ENCODE measurements at places on chromosomes 7 and 10.

DNA sequence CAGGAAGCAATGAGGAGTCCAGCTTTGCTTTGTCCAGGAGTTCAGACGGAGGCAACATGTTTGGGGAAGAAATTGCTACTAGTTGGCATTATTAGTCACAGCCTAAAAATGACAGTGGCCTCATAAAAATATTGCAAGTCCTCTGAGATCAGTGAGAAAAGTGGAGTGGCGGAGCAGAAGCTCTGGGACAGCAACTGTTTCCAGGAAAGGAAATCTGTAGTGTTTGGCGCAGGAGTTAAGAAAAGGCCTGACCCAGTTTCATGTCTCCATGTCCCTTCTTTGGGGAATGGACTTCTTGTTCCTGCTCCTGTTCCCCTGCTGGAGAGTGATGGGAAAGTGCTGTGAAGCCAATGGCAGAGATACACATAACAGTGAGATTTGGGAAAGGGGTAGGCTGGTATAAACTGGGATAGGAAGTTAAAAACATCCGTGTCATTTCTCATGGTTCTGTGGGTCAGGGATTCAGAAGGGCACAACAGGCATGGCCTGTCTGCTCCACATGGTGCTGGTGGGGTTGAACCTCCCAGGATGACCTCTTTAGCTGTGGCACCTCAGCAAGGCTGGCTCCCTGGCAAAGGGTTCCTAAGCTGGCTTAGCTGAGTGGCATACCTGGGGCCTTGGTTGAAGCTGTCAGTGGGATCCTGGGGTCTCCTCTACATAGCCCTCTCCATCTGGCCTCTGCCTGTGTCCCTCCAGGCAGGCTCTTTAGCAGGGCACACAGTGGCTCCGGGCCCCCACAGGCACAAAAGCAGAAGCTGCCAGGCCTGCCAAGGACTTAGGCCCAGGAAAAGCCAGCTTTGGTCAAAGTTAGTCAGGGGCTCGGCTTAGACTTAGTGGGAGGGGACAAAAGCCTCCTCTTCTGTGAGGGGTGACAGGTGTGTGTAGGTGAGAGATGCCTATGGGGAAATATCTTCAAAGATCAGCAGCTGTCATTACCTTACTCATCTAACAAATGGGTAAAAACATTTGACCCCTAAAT lies 77.7 kb downstream of the WDFY4 start:
- no peak for DNase-seq

GRCh38 chr10:124738441-124738840 lies 5.7 kb downstream of the FAM53B start:
- DNase-seq, result no peak

DNA sequence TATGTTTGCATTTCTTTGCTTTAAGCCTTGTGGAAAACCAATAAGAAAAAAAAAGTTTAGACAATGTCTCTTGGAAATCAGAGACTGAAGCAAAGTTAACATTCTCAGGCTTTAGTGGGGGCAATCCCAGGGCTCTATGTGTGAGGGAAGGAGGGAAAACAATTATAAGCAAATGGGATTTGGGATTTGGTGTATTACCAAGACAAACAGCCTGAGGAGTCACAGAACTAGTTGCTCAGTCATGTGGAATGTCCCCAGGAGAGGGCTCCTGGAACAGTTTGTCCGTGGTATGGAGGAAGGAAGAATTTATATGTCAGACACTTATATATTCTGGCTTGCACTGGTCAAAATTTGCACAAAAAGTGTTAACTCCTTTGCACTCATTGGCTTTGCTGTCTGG lies 562.9 kb upstream of the TPK1 start:
- DNase-seq, result peak; percentile 3

DNA sequence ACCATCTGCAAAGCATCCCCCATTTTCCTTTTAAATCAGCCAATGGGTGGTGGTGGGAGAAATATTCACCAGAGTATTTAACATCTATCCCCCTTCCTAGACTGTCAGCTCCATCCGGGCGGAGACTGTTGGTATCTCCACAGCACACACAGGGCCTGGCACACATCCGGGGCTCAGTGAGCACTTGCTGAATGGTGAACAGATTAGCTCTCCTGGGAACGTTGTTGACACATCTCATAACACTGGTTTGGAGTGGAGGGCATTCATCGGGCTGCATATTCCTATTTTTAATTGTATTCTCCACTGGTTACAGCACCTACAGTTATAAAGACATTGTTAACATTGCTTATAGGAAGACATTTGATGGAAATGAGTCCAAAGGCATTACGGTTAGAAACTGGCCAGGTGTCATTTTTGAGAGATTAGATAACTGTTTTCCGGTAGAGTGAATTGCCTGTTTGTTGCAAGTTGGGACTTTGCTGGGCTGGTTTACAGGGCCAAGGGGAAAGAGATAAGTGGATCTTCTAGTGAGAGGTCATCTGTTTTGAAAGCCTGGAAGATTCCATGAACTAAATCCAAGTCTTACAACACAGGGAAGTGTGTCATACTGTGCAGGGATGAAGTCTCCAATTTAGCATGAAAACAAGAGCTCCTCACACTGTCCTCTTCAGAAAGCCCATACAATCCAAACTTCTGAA lies 101.8 kb downstream of the EGFR start:
- no peak for DNase-seq

GRCh38 chr10:28250782-28251181 lies 52.1 kb downstream of the MPP7 start:
- DNase-seq, result no peak

GRCh38 chr7:66630531-66630930 lies 1.9 kb downstream of the KCTD7 start:
- DNase-seq, result no peak

GRCh38 chr10:70090013-70090412 lies 37.4 kb downstream of the MACROH2A2 start:
- no peak for DNase-seq

DNA sequence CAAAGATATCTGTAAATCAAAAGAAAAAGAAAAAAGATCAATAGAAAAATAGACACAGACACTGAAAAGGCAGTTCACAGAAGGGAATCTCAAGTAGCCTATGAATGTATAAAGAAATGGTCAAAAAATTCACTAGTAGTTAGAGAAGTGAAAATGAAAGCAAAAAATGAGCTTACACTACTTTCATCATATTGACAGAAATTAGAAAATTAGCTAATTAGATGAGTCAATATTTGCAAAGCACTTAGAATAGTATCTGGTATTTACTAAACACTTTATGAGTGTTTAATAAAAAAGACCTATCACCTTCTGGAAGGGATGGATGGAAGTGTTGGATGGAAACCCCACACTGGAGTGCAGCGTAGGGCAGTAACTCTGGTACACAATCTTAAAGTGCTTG lies 1.7 kb upstream of the CFAP58 start:
- DNase-seq, result no peak

Measured in fibroblast of skin of left quadriceps (primary cell).